Renal cortical epithelial cell (primary cell): ENCODE measurements at places on chromosomes 4 and X.

DNA sequence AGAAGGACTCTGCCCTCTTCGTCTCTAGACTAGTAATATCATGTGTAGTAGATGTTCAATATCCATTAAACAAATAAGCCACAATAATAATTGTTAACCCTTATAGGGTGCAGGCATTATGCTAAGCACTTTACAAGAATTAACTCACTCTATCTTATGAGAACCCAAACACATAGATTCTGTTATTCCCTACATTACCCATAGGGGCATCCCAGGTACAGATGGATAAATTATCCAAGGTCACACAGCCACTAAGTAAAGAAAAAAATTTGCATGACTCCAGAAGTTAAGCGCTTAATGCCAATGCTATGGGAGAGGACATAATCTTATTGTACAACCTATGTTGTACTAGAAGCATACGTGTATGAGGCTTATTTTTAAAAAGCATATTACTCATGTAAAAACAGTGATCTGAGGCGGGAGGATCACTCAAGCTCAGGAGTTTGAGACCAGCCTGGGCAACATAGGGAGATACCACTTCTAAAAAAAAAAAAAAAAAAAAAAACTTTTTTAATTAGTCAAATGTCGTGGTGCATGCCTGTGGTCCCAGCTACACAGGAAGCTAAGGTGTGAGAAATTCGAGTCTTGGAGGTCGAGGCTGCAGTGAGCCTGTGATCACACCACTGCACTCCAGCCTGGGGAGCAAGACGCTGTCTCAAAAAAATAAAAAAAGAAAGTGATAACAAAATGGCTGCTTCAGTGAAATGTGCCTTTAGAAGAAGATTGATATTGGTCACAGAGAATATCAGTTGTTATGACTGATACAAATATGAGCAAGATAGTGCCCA is 13.6 kb downstream of the LDB2 start:
- no peak for DNase-seq

DNA sequence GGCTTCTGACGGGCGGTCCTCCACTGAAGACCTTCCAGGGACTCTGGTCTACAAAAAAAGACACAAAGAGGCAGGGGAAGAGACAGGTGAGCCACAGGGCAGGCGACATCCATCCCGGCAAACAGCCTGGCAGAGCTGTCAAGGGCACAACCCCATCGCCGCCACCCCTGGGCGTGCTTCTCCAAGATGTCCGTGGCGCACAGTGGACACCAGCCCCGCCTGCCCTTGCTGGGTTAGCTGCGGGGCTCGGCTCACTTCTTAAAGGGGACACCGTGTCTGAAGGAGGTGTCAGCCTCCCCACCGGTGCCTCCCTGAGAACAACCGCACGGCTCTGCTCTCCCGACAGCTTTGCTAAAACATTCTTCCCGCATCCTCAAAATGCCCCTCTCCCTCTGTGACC is 28.4 kb downstream of the FAM53A start:
- DNase-seq: no peak

- no peak for DNase-seq
Measured at GRCh38 chr4:6228158-6229067, 28.1 kb upstream of the JAKMIP1 start.

GRCh38 chrX:101973066-101973465 is 41.2 kb upstream of the ZMAT1 start:
- no peak for DNase-seq

GRCh38 chrX:149131774-149132173 is 373.3 kb downstream of the IDS start:
- DNase-seq: peak; percentile 7

DNA sequence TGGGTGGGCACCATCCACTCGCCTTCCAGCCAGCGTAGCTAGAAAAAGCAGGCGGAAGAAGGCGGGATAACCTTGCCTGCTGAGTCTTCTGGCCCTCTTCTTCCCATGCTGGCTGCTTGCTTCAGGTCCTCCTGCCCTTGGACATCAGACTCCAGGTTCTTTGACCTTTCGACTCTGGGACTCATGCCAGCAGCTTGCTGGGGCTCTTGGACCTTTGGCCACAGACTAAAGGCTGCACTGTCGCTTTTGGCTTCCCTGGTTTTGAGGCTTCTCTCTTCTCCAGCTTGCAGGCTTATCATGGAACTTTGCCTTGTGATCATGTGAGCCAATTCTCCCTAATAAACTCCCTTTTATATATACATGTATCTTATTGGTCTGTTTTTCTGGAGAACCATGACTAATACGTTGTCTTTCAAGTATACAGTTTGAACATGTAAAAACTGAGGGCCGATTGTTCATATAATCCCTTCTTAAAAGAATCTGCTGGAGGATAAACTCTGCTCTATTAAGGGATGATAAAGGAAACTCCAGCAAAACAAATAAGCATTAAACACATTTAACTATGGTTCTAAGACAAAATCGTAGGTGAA is 116.6 kb upstream of the LCORL start:
- DNase-seq: no peak

GRCh38 chrX:133645977-133646718 is 230.9 kb upstream of the GPC4 start:
- peak; percentile 61 for DNase-seq

DNA sequence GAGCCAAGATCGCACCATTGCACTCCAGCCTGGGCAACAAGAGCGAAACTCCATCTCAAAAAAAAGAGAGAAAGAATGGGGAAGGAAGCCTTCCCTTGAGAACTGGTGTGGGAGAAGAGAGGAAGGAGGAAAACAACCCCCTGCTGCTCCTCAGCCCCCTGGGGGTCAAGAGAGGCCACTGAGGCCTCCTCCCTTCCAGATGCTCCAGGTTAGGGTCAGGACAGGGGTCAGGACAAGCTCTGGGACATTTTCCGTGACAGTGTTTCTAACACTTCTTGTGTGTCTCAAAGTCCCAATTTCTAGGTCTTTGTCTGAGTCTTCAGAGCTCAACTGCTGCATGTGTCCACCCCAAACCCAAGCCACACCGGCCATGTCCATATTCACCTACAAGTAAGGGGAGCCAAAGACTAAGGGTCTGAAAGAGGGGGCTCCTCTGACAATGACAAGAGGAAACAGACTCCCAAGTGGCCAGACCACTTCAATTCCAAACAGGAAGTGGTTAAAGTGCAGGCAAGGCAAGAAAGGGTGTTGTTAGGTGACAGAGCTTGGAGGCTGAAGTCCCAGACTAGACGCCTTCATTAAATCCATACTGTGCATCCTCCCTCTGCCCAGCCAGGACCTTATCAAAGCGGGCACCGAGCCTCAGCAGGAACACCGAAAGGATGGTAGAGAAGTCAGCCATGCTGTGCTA is 8.3 kb downstream of the L1CAM start:
- no peak for DNase-seq

DNA sequence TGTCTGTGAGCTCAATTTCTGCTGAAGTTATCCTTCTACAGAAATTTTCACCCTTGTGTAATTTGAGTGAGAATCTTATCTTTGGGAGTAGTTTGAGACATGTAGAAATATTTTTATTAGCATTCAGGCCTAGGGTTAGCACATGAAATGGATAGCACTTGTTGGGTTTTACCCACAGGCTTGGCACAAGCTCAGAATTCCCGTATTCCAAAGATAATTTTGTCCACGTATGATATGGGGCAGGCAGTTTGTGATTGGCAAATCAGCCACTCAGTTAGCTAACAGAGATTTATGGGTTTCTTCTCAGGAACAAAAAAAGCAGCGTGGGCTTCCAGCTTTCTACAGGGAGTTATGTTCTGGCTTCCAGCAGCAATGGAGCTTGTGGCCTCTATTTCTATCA is 117.9 kb upstream of the DCAF8L1 start:
- DNase-seq: no peak

DNA sequence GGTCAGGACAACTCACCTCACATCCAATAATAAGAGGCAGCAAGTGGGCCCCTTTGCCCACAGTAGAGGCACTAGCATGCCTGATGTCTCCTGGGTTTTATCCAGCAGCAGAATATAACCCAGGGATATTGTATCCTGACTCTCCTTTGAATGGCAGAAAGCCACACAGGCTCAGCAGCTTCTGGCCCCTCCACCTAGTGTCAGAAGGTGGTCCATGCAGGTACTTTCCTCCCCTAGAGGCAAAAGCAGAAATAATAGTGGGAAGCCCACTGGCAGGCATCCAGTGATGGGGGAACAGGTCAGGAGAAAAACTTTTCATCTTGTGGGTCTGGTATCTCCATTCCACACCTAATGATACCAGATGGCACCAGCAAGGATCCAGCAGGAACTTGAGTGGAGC is 75.5 kb upstream of the IRS4 start:
- DNase-seq: no peak

- peak; percentile 11 for DNase-seq
Measured at GRCh38 chrX:139826065-139827044, 106.5 kb downstream of the ATP11C start.

- peak; percentile 89 for DNase-seq
Measured at GRCh38 chr4:16196482-16197393, 29.5 kb downstream of the TAPT1 start.

DNA sequence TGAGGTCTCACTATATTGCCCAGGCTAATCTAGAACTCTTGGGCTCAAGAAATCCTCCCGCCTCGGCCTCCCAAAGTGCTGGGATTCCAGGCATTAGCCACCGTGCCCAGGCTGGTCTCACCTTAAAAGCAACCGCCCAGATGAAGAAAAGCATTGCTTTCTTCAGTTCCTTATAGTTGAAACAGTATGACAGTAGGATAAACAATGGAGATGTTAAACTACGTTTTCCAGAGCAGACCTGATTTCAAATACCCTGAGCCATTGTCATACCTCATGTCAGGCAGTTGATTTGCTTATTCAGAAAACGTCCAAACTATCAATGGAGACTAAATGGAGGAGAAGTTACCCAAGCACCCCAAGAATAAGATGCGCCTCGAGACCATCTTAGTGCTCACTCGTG is 26.3 kb upstream of the TMEM131L start:
- no peak for DNase-seq

DNA sequence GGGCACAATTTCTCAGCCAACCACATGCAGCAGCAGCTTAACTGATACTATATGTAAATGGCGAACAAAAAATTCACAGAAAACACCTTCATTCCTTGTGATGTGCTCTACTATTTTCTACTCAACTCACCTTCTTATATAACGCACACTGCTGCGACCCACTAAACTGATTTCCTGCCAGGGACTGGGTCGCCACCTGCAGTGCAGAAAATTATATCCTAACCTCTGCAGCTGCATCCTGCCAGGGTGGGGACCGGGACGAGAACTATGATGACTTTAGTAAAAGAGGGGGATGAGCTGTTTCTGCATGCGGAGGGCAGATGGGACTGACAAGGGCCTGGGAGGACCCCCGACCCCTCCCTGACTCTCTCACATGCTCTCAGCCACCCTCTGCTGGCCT is 27.4 kb downstream of the ABLIM2 start:
- no peak for DNase-seq

GRCh38 chr4:76630741-76631140 is 195.7 kb downstream of the SHROOM3 start:
- DNase-seq: peak; percentile 57

- peak; percentile 60 for DNase-seq
Measured at GRCh38 chrX:13520351-13520750, 49.0 kb upstream of the EGFL6 start.

DNA sequence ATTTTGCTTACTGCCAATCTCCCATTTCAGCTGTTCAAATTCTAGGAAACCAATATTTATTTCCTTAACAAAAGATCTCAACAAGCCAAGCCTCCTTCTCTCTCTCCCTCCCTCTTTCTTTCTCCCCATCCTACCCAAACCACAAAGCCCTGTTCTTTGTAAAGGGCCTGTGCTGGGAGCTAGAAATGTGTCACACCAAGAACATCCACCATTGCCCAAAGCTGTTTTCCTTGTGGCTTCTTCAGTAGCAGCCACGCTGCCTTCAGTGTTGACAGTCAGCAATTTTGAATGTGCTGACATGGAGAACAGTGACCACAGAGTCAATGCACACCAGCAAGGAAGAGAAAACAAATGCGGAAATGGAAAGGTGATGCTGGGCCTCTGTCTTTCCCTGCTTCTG is 203.0 kb downstream of the MAML3 start:
- peak; percentile 49 for DNase-seq

- no peak for DNase-seq
Measured at GRCh38 chr4:84504821-84505220, 5.7 kb upstream of the NKX6-1 start.

DNA sequence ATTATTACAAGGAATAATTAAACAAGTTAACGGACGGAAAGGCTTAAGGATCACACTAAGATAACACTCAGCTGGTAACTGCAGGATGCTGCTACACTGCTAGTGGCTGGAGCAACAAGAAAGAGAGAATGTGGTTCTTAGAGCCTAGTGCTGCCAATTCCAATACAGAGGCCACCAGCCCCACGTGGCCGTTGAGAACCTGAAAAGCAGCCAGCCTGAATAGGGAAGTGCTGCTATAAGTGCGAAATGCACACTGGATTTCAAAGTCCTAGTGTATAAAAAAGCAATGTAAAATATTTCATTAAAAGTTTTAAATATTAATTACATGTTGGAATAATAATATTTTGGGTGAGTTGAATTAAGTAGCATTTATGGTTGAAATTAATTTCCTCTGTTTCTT is 257.3 kb upstream of the TAPT1 start:
- DNase-seq: no peak

DNA sequence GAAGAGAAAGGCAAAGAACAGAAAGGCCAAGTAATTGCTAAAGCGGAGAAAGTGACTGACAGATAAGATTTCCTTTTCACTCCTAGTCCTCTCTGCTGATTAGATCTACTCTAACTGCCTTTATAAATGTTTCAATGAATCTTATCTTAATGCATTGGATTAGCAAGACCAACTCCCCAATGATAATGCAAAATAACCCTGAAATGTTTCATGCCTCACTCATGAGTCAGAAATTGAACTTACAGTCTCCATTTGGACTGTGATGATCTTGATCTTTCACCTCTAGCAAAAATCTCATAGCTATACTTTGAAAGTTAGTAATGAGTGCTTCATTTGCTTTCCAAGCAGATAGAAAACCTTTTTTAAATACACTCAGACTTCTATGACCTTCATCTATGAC is 26.5 kb downstream of the SLC10A7 start:
- DNase-seq: no peak

- DNase-seq: peak; percentile 93
Measured at GRCh38 chr4:148926276-148927260, 484.4 kb upstream of the NR3C2 start.

DNA sequence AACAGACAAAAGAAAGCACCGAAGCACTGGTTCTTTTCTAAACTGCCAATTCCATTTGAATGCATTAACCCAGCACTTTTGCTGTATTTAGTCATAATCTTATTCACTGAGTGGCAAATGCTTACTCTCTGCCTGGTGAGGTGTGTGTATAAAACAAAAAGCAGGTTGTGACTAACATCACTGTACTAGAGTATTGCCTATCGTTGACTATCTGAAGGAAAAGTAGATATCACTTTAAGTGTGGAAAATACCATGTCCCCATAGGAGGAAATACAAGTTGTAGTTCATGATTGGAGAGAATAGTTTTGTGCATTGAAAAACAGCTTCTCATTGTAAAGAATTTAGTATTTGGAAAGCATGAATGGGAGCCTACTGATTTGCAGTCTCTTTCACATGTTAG is 2.7 kb downstream of the PDLIM5 start:
- peak; percentile 70 for DNase-seq

GRCh38 chrX:22585831-22586230 is 313.1 kb downstream of the CBLL2 start:
- no peak for DNase-seq

- no peak for DNase-seq
Measured at GRCh38 chr4:22842360-22843018, 149.8 kb downstream of the GBA3 start.

- DNase-seq: peak; percentile 57
Measured at GRCh38 chr4:174398728-174399127, 115.0 kb downstream of the CEP44 start.

- DNase-seq: no peak
Measured at GRCh38 chr4:138407329-138407728, 165.2 kb upstream of the SLC7A11 start.

GRCh38 chr4:183830438-183830985 is 74.6 kb upstream of the STOX2 start:
- DNase-seq: peak; percentile 37

- no peak for DNase-seq
Measured at GRCh38 chr4:120659616-120660170, 262.8 kb downstream of the PRDM5 start.
